Lung microvascular endothelial cell (primary cell): ENCODE measurements at places on chromosomes 11 and 22.

- DNase-seq, result no peak
These were observed 33.4 kb downstream of the MICAL3 start for GRCh38 chr22:17990942-17991341.

DNA sequence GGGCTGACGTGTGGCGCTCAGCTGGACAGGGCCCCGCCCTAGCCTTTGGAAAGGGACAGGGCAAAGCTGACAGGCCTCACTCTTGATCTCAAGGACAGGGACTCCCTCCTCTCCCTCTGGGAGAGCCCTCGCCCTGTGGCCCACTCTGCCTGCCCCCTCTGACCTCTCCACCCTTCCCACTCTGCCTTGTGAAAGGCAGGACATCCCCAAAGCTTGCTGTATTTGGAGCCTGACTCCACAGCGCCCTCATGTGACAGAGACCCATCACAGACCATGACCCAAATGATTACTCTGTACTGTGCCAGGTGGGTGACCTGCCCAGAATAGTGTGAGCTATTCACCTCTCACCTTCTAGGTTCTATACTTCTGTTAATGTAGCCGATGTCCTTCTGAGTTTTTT lies 18.8 kb downstream of the P2RY2 start:
- peak; percentile 68 for DNase-seq

GRCh38 chr11:30349885-30350284 lies 27.0 kb downstream of the ARL14EP start:
- DNase-seq, result no peak

- no peak for DNase-seq
These were observed 10.5 kb upstream of the EHD1 start for GRCh38 chr11:64888729-64889511.

GRCh38 chr22:19419086-19419463 lies 12.5 kb downstream of the HIRA start:
- no peak for DNase-seq

GRCh38 chr11:12698048-12698447 lies 23.8 kb downstream of the TEAD1 start:
- no peak for DNase-seq

- no peak for DNase-seq
These were observed 68.2 kb downstream of the DNAJC24 start for GRCh38 chr11:31437742-31438435.

GRCh38 chr11:85712953-85713352 lies 27.0 kb upstream of the CCDC89 start:
- DNase-seq, result no peak

DNA sequence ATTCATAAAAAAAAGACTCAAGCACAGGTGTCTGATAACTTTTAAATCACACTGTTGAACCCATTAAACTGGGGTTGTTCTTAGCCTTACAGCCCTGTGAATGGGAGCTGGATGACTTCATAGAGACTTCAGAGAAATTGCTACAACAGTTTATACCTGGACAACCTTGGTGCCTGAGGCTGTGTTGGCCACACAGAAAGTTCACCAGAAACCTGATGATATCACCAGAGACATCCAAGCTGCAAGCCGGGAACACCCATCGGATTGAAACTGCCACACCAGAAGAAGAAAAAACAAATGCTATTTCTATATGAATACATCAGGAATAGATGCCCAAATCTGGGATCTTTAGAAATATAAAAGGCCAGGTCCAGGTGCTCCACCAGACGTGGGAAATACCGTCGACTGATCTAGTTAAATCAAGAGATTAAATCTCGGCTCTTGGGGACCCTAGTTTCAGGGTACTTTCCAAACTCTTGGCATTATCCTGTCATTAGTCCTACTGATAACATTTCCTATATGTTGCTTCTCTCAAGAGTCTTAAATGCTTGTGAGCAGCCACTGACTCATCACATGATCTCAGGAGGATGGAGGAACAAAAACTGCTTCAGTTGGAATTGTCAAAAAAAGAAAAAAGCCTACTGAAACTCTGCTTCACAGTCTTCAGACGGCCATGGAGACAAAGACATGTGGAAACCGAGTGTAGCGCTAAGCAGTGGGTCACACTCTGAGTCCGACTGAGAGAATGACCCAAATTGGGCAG lies 28.6 kb upstream of the APOL5 start:
- DNase-seq, result no peak

DNA sequence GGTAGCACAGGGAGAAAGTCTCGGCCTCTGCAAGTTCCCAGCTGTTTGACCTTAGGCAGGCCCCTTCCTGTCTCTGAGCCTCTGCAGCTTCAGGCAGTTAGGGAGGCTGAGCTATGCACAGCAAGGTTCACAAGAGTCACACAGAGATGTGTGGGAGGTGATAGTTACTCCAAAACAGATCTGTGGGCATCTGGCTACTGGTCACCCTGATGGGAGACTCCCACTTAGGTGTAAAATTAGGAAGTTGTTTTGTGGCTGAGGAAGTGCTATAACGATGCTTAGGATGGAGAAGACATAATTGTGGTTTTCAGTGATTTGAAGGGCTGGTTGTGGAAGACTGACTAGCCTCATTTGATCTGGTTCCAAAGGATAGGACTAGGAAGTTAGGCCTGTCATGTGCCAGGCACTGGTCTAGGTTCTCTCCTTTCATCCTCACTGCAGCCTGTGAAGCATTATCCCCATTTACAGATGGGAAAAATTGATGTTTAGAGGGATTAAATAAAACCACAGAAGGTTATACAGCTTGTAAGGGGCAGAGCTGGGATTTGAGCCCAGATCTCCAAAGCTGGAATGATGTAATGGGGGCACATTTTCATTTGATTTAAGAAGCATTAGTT lies 13.5 kb downstream of the ACO2 start:
- DNase-seq, result no peak

- no peak for DNase-seq
These were observed 37.4 kb downstream of the SCUBE1 start for GRCh38 chr22:43305806-43306205.

DNA sequence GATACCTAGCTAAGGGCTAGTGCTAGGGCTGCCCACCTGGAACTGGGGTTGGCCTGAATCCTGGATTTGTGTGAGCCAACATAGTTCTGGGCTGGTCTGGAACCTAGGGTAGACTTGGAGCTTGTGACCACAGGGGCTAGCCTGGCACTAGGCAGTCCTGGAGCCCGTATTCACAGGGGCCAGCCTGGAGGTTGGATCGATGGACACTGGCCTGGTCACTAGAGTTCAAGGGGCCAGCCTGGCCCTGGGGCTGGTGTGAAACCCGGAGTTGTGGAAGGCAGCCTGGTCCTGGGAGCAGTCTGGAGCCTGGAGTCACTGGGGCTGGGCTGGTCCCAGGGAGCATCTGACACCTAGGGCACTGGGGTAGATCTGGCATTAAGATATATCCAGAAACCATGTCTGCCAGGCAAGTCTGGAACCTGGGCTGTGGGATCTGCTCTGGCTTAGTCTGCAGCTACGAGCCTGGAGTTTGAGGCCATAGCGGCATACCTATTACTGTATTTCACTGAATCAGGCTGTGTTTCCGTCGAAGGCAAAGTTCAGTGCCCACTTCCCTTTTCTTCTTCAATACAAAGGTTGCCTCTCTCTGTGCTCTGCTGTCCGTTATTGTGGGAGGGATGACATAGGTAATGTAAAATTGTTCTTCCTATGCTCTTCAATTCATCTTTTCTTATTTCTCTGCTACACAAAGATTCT lies 9.1 kb upstream of the GLYATL1B start:
- DNase-seq, result no peak

DNA sequence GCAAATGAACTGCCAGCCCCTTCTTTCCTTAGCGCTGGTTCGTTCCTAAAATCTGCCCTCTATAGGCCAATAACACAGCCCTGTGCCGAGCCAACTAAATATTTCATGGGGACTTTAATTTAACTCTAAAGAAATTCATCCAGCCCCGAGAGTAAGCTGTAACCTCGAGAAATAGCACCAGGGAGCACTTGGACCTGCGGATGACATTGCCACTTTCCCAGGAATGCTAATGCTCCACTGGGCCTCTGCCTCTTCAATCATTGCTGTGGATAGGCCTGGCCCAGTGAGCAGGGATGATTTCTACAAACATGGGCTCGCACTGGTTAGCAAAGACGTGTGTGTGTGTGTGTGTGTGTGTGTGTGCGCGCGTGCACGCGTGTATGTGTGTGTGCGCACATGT lies 95.3 kb upstream of the TBCEL start:
- no peak for DNase-seq

DNA sequence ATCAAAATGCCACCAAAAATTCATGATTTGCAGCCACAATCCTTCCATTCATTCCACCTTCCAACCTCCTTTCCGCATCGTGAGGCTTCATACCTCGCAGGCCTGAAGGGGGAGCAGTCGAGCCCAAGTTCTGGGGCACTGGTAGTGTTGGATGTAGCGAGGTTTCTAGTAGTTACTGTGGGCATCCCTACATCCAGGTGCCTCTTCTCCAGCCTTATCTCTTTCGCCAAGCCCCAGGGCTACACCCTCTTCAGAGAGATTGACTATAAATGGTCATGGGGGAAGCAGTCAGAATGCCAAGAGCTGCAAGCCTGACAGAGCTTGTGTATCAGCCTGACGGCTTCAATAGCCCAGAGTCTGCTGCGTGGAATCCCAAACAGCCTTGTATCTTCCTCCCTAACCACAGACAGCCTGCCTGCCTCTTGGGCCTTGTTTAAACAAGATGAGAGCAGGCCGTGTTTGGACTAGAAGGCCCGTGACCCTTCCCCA lies 28.9 kb downstream of the CLMP start:
- DNase-seq, result peak; percentile 44

- DNase-seq, result no peak
These were observed 381.8 kb downstream of the TBC1D22A start for GRCh38 chr22:47144076-47144765.

DNA sequence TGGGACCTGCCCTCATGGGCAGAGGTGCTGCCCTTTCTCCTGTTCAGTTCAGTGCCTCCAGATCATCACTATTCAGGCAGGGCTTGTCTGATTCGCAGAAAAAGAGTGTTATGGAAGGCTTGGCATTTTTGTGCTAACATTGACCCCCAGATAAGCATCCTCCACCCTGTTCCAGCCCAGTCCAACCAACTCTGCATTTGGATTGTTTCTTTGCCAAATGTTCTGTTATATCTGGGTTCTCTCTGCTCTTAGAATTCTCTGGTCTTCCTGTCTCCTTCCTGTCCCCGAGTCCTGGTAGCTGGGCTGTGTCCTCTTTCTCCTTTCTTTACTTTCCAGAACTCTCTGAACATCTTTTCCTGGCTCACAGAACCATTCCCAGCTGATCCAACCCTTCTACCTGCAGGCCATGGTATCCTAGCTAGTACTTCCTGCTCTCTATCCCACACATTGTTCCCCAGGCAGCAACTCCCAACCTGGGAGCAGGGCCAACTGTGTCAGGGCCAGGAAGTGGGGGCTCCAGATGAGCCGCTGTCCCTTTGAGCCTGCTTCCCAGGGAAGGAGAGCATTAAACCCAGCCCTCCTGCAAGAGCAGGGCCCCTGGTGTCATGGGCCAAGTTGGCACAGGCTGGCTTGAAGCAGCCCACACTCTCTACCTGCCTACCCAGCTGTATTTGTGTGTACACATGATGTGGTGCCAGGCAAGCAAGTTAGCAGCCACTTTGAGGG lies 280.7 kb upstream of the CADM1 start:
- DNase-seq, result no peak

DNA sequence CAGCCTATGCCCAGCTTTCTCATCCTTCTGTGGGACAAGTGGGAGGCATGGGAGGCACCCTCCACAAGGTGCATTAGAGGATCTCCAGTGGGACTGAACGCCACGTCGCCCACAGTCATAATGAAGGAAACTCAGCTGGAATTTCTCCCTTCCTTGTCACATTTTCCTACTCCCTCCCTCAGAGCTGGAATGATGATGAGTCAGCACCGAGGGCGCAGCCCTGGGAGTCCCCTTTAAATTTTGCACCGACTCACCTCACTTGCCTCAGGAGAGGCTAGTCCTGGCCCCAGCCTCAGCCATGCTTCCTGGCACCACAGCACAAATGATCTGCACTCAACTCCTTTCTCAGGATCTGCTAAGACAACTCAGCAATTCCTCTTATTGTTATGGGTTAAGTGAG lies 34.3 kb downstream of the DBX1 start:
- peak; percentile 16 for DNase-seq

- no peak for DNase-seq
These were observed 18.1 kb downstream of the CSRP3 start for GRCh38 chr11:19183646-19184045.

- DNase-seq, result no peak
These were observed 11.1 kb downstream of the CTR9 start for GRCh38 chr11:10762185-10762584.

- no peak for DNase-seq
These were observed 28.8 kb downstream of the TRIOBP start for GRCh38 chr22:37725551-37726240.

- no peak for DNase-seq
These were observed 76.8 kb upstream of the SHANK2 start for GRCh38 chr11:71329165-71329510.

GRCh38 chr11:63869683-63870082 lies 30.8 kb downstream of the MARK2 start:
- DNase-seq, result peak; percentile 12

DNA sequence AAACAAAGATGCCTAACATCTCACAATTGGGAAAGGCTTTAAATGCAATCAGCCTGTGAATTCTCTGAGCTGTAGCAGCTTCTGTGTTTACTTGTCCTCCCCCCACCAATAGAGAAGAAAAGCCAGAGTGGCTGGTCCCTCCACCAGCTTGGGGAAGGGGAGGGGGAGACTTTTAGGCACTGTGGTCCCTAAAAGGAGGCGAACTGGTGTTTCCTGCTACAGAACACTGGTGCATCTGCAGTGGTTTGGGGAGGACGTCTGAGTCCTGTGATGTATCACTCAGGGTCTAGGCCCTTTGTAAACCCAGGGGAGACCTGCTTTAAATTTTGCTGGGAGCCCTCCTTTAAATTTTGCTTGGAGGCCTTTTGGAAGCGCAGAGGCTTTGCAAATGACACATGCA lies 16.9 kb downstream of the TNRC6B start:
- DNase-seq, result no peak

DNA sequence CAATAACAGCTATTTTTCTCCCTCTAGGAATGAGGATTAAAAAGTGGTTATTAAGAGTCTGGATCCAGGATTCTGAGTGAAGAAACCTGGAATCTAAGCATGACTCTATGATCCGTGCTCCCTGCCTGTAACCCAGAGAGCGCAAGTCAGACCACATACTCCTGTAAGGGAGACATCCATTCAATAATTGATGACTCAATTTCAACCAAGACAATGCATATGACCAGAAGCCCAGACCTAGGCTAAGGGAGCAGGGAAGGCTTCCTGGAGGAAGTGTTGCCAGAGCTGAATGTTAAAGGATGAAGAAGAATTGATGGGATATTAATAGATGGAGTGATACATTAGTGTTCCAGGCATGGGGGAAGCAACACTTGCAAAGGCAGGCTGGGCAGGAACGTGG lies 13.8 kb upstream of the PAMR1 start:
- no peak for DNase-seq

DNA sequence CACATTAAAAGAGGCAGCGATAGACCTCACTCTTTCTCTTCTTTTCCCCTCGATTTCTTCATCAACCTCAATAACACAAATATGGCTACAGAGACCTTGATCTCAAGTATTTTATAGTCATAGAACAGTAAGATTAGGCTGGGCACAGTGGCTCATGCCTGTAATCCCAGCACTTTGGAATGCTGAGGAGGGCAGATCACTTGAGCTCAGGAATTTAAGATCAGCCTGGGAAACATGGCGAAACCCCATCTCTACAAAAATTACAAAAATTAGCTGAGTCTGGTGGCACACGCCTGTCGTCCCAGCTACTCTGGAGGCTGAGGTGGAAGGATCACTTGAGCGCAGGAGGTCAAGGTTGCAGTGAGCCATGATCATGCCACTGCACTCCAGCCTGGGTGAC lies 14.6 kb downstream of the SLN start:
- no peak for DNase-seq

GRCh38 chr11:36214976-36215692 lies 74.1 kb downstream of the COMMD9 start:
- DNase-seq, result no peak

GRCh38 chr11:85947431-85948272 lies 92.5 kb downstream of the CCDC83 start:
- peak; percentile 22 for DNase-seq
